ENCODE measurements at places on chromosomes 1 and 21.
A peak's percentile ranks its signal among the peaks of the same experiment; 100 is the strongest.

DNA sequence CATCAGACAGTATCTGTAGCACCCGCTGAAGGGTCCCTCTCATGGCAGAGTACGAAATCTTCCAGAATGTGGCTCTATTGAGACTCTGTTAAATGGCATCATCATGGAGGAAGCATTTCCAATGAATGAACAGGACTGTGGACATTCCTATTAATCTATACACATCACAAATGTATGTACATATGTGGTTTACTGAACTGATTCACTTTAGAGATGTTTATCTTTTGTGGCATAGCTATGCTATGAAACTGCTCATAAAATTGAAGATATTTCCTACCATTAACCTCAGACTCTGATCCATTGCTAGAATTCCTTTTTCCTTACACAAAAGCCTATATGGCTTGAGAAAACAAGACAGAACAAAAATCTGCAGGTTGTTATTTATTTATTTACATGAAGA lies 259.6 kb upstream of the RRP15 start:
- DNase-seq, result no peak

DNA sequence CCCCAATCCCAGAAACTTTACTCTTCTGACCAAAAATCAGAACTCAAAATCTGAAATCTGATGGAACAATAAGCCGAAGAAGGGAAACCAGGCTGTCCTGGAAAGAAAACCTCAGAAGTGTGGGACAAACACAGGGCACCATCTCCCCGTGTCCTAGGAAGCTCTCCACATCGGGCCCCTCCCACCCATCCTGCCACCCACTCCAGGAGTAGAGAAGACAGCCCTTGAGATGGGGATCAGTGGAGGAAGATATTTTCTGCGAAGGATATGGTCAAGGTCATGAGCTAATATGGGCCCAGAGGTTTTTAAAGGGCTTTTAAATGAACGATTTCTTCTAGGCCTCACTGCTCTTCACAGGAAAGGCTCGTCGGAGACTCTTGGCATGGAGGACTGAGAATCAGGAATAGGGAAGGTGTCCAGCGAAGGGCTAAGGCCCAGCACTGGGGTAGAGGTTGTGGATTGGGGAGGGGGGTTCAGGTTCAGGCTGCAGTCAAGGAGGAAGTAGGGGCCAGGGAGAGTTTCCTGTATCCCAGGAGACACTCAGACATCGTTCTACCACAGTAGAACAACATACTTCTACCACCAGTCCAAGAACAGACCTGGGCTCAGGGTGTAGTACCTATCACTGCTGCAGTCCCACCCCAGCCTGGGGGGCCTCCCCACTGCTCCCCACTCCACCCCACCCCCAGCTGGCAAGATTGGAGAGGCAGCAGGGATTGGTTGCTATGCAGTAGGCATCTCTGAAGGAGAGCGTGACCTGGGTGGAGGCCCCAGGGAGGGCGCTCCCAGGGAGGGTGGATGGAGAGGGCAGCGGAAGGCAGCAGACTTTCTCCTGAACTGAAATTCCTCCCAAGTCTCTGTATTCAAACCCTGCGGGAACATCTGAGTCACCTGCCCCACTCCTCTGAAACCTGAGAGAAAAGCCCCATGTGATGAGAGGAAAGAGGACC lies 1.2 kb upstream of the S100A5 start:
- DNase-seq, result no peak

- no peak for DNase-seq
Observed at GRCh38 chr1:234658138-234658537, 48.2 kb upstream of the IRF2BP2 start.

DNA sequence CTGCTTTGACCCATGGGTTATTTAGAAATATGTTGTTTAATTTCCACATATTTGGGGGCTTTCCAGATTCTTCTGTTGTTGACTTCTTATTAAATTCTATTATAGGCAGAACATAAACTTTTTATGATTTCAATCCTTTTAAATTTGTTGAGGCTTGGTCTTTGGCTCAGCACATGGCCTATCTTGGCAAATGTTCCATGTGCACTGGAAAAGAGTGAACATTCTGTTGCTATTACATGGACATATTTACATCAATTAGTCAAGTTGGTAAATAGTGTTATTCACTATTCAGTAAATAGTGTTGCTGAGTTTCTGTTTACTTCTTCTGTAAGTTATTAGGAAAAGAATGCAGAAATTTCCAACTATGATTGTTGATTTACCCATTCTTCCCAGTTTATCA lies 75.4 kb downstream of the ETS2 start:
- no peak for DNase-seq

GRCh38 chr1:55775007-55775406 lies 559.8 kb upstream of the USP24 start:
- no peak for DNase-seq

DNA sequence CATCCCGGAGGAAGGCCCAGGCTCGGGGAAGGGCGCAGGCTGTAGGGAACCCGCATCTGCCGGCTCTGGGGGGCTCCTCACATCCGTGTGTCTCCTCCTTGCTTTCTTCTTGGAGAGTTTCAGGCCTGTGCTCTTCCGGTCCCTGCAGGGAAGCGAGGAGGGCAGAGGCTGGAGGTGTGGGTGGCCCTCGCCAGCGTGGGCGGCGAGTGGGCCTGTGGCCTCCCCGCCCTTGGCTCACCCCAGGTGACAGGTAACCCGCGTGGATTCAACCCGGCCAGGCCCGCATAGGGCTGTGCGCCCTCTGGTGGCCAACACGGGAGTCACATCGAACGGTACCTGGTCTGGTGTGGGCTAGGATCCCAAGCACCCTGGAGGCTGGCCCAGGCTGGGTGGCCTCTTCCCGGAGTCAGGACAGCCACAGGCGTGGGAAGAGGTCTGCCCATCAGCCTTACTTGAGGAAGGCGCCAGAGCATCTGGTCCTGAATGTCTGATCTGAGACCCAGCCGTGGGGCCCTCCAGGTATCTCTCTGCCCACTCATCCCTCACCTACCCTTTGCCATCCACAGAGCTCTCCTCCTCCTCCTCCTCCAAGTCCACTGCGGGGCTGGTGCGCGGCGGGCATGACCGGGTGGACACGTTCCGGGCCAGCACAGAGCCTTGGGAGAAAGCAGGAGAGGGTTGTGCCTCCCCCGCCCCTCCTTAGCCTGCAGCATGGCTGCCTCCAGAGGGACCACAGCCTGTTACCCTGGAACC lies 9.6 kb upstream of the TNFRSF25 start:
- DNase-seq, result peak; percentile 97

DNA sequence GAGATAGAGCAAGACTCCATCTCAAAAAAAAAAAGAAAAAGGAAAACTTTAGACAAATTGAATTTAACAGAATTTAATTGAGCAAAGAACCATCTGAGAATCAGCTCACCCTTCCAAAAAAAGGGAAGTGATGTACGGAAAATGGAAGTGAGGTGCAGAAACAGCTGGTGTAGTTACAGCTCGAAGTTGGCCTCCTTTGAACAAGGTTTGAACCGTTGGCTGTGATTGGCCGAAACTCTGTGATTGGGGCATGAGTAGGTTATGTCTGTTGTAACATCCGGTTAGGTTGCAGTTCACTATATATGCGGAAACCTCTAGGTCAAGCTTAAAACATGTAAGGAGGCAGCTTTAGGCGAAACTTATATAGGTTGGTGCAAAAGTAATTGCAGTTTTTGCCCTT lies 97.9 kb upstream of the KIF26B start:
- DNase-seq, result no peak

DNA sequence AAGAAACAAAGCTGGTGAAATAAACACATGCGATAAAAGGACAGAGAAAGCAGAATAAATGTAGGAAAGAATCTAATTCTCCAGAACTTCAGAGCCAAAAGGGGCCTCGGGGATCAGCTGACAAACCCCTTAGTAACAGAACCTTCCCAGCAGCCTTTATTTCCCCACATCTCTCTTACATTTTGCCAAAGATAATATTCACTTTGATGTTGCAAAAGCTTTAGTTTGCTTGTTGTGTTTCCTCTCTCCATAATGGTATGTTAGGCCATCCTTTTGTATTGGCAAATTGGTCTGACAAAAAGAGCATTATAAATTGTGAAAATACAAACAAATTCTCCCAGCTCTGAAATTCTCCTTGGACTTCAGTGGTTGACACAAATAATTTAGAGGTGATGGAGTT lies 54.9 kb downstream of the OPTC start:
- DNase-seq, result no peak

- DNase-seq, result no peak
Observed at GRCh38 chr21:41367945-41368734, 6.3 kb downstream of the MX2 start.

- DNase-seq, result no peak
Observed at GRCh38 chr1:181506563-181507353, 23.4 kb downstream of the CACNA1E start.

- DNase-seq, result no peak
Observed at GRCh38 chr1:215807911-215808436, 240.9 kb downstream of the KCTD3 start.

All from HuH-7.5 (cell line).